Tibial artery (tissue), 4 donors: ENCODE measurements at places on chromosomes 6 and 20.
A peak's percentile ranks its signal among the peaks of the same experiment; 100 is the strongest.

DNA sequence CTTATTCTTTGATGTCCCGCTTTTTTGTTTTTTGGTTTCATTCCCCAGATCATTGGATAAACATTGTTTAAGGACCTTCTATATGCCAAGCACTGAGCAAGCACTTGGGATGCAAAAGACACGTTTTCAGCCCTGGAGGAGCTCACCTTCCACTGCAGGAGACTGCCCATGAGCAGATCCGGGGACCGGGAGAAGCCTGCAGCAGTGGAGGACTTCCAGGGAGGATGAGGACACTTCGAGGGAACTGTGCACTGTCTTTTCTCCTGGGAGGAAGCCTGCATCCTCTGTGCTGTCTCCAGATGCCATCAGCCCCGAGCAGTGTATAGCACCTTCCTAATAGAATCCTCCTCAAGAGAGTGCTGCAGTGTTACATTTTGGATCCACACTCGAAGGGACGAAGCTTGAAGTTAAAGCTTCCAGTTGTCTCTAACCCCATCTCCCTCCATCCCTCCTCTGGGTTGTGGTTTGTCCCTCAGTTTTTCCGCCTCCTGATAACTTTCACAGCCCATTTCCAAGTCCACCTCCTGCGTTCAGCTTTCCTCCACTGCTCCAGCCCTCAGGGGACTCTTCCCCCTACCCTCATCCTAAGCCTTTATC, 5.8 kb upstream of the KCNG1 start:
- DNase-seq, result no peak

- no peak for DNase-seq
Observed at GRCh38 chr6:127051571-127052260, 66.8 kb upstream of the RSPO3 start.

DNA sequence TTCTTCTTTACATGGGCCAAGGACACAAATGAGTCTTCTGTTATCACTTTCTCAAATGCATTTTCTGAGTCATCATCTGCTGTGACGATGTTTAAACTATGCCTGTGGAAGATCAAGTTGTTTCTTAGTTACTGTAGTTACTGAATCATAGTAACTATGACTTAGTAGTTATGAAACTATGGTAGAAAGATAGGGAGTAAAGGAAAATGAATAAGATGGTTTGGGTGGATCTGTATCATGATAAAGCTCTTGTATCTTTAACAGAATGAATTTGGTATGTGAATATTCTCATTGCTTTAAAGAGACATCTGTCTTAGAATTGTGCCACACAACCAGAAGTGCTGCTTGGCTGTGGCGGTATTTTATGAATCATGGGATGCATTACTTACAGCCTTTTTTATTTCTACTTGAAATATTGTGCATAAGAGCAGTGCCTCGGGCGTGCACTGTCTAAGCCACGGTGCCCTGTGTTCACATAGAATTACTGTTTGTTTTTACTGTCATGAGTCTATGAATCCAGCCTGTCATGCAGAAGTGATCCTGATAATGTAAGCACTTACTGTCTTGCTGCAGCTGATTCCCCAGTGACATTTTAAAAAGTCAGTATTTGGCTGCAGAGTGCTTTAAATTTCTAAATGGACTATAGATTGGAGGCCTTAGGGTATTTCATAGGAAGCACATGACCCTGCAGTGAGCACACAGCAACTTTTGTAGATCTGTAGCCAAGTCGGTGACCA, 215.2 kb downstream of the TMEM242 start:
- DNase-seq, result no peak

- no peak for DNase-seq
Observed at GRCh38 chr20:62588458-62589149, 53.7 kb upstream of the SLCO4A1 start.

GRCh38 chr20:57369596-57369995, 18.5 kb downstream of the RAE1 start:
- DNase-seq, result peak; percentile 58

GRCh38 chr6:98825600-98826230, 8.7 kb upstream of the POU3F2 start:
- DNase-seq, result no peak

- DNase-seq, result no peak
Observed at GRCh38 chr20:38272398-38272797, 11.9 kb upstream of the KIAA1755 start.

- no peak for DNase-seq
Observed at GRCh38 chr6:3077430-3077829, 9.1 kb downstream of the RIPK1 start.

DNA sequence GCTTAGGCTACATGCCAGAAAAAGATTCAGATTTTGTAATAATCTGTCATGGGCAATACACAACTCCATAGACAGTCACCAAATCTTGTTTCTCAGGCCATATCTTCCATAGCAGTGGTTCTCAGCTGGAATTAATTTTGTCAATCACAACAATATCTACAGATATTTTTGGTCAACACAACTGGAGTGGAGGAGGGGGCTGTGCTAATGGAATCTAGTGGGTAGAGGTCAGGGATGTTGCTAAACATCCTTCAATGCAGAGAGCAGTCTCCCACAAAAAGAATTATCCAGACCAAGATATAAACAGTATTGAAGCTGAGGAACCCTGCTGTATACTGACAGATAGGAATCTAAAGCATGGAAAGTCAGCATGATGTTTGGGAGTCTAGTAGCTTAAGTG, 174.6 kb downstream of the UBE3D start:
- DNase-seq, result no peak

DNA sequence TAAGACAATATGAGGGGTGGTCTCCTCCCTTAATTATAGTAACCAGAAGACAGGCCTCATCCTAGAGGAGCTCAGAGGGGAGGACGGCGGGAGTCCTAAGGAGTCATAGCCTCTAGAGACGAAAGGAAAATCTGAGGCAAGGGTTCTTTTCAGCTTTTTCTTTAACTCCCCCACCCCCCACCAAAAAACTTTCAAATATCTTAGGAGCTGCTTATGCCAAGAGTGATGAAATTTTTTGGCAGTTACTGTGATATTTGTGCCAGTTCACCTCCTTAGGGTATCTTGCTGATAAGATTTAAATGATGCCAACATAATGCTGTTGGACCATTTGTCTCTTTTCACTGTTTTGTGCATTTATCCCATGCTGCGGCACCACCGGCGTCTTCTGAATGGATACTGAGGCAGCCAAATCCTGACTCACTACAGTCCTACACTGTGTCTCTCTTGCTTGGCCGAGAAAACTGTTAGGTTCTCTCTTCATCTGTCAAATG, 44.5 kb upstream of the DSE start:
- DNase-seq, result no peak

DNA sequence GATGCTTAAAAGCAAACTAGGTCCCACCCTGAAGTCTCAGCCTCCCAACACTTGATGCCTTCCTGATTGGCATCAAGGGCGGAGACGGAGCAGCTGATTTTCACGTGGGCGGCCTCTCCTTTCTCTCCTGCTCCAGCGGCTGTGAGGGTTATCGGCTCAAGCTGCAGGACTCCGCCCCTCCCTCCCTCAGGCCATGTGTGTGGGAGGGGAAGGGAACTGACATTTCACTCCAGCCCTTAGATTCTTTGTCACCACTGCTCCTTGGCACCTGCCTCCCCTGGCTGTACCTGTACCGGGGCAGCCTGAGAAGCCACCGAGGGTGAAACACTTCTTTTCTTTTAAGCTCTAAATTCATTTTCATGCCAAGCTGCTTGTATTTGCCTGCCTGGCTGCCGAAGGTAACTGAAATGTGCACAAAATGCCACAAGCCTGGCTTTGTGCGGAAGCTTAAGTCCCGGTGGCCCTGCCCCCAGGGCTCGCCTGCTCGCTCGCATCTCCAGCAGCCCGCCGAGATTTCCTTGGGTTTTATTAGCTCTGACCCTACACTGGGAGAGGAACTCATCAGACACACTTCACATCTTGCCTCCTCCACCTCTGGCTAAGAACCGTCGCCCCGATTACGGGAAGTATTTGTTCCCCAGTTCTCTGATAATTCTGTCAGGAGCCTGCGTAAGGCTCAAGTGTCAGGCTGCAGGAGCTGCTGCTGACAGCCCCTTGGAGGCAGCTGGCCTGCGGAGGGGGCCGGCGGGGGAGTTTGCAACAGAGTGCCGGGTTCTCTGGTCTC, 9.6 kb upstream of the CPNE5 start:
- DNase-seq, result no peak

DNA sequence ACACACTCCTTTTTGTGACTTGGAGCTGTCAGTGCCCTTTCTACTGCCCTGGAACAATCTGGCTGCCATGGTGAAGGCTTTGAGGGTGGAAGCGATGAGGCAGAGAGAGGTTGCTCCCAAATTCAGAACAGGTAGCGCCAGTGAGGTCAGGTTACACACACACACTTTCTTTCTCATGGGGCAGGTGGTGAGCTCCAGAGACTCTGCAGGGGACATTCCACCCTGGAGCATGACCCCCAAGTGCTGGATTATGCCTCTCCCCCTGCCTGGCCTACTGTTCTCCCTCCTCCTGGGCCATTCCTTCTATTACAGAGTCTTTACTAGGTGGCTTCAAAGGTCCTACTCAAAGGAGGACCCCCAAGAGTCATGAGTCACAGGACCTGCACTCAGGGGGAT, 98.0 kb downstream of the EYA2 start:
- no peak for DNase-seq

- DNase-seq, result no peak
Observed at GRCh38 chr20:6057691-6058090, 3.8 kb upstream of the LRRN4 start.

DNA sequence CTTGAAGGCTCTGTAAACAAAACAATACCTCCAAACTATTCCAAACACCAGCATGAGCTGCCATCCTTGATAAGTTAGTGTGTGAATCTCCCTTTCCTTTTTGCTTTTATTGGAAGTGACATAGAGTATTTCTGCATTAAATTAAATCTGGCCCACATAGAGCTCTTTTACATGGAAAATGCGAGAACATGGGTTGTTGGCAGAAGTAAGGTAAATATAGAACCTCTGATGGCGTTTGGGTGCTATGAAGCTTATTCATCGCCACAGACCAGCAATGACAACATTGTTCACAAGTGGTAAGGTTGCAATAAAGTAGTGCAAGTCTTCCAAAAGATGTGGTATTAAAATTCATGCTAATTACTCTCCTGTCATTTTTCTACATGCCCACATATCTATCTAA, 445.8 kb upstream of the JAG1 start:
- DNase-seq, result no peak

- DNase-seq, result no peak
Observed at GRCh38 chr6:116369964-116370759, 585 bp upstream of the DSE start.

GRCh38 chr6:111971181-111971841, 82.6 kb upstream of the CCN6 start:
- DNase-seq, result no peak

DNA sequence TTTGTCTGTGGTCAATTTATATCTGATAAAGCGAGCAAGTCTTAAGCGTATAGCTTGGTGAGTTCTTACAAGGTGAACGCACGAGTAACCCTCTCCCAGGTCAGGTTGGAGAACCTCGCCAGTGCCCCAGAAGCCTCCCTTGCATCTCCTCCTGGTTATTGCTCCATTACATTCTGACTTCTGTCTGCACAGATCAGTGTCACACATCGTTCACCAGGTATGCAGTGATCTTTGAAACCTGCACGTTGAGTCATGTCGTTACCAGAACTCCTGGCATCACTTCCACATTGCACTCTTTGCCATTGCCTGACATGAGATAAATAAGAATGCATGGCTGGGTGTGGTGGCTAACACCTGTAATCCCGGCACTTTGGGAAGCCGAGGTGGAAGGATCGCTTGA, 44.2 kb downstream of the AKAP12 start:
- no peak for DNase-seq

DNA sequence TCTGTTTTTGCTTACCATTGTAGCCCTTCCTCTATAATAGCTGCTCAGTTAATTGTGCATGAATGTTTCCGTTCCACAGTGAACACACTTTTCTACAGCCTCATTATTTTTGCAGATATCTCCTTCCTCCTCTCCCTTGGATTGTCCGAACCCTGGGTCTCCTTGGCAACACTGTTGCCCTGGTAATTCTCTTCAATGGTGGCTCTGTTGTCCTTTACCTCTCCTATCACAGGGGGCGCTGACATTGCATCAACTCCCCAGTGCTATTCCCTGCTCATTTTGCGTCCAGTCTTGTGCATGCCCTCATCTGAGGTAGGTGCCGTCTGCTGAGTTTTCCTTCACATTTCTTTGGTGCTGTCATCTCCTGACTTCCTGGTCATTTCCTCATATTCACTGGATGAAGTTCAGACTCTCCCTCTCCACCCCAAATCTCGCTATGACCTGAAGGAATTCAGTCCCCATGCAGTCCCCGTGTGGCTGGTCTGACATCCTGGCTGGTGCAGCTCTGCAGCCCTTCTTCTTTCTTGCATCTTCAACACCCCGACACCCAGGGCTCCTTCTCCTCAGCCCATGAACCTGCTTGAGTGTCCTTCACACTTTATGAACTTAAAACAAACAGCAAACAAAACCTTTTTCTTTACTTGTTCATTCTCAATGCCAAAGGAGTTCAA, 21.1 kb downstream of the PHACTR2 start:
- no peak for DNase-seq

DNA sequence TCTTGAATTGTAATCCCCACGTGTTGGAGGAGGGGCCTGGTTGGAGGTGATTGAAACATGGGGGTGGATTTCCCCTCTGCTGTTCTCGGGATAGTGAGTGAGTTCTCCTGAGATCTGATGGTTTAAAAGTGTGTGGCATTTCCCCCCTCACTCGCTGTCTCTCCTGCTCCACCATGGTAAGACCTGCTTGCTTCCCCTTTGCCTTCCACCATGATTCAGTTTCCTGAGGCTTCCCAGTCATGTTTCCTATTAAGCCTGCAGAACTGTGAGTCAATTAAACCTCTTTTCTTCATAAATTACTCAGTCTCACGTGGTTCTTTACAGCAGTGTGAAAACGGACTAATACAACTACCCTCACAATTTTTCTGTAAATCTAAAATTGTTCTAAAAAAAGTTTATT, 26.8 kb upstream of the FAM184A start:
- DNase-seq, result no peak

- no peak for DNase-seq
Observed at GRCh38 chr6:30461055-30461454, 28.3 kb upstream of the HLA-E start.

GRCh38 chr6:127592964-127593363, 16.0 kb downstream of the C6orf58 start:
- no peak for DNase-seq

GRCh38 chr6:46042355-46042999, 26.8 kb upstream of the CLIC5 start:
- no peak for DNase-seq

DNA sequence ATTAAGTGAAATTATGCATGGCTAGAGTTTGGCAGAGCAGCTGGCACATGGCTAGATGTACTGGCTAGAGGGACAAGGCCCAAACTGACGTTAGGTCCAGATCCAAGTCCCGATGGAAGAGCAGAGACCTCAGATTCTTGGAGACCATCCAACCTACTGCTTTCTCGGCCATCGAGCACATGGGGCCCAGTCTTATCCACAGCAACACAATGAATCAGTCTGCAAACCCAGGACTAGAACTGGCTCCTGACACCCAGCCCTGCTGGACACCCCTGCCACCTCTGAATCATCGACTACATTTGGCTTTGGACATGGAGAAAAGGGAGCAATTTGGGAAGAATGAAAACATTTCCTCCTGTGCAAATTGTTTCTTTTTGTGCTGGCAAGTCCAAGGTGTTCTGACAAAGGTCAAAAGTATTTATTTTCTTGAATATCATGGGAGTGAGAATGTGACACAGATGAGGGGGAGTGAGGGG, 23.9 kb upstream of the YWHAB start:
- peak; percentile 92 for DNase-seq

- no peak for DNase-seq
Observed at GRCh38 chr20:41057999-41058673, 29.5 kb downstream of the TOP1 start.
